ENCODE measurements at places on chromosomes 6 and 20.

GRCh38 chr6:162846723-162847122, 118.9 kb downstream of the PACRG start:
- DNase-seq = no peak

DNA sequence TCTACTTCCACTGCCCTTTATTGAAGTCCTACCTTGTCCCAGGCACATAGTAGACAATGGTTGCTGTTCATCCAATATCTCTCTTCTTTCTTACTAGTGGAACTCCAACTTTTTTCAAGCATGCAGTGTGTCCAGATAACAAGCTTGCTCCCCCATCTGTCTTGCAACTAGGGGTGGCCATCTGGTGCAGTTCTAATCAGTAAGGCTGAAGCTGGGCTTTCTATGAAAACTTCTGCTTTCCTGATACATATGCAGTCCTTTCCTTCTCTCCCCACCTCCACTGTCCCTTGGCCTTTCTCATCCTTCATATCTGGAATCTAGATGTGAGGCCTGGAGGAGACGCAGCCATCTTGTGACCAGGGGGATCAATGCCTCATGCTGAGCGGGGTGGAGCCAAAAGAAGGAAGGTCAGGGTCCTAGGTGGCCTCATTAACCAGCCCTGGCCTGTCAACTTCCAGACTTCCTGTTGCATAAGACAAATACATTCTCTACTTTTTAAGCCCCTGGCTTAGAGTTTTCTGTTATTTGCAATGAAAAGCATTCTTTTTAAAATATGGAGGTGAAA, 59.6 kb upstream of the ZFP64 start:
- no peak for DNase-seq

GRCh38 chr6:167745670-167746389, 80.9 kb upstream of the AFDN start:
- DNase-seq = no peak

- DNase-seq = no peak
These were observed 821 bp downstream of the DHX35 start for GRCh38 chr20:38962928-38963401.

- no peak for DNase-seq
These were observed at the start of gene IPCEF1 for GRCh38 chr6:154356690-154357089. TSS of gene IPCEF1 (minus strand) at chr6:154356803. CDS start at chr6:154265947, 90,856 bp downstream.

Data from T-helper 9 cell (primary cell).